Fibroblast of skin of right quadriceps (primary cell): ENCODE measurements at places on chromosomes 1 and 21.

DNA sequence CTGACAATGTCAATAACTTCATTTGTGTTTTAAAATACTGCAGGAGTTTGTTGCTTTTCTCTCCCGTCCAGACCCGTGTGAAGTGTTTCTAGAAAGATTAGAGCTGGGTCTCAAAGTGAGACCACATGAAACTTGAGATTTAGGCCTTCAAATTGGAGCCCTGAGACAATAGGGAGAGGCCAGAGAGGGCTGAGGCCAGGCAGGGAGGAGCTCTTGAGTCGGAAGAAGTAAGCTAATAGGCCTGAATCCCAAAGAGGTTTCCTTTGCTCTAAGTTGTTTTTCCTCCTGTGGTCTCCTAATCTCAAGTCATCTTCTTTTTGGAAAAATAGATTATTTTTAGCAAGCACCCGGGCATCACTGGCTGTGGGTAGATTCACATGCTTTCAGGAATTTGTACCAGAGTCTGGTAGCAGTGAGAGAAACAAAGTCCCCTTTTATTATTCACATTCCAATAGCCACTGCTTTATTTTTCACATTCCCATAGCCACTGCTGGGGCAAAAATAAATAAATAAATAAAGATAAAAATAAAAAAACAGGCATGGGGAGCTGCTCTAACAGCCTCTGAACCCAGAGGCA is 25.6 kb downstream of the CD244 start:
- DNase-seq = no peak

DNA sequence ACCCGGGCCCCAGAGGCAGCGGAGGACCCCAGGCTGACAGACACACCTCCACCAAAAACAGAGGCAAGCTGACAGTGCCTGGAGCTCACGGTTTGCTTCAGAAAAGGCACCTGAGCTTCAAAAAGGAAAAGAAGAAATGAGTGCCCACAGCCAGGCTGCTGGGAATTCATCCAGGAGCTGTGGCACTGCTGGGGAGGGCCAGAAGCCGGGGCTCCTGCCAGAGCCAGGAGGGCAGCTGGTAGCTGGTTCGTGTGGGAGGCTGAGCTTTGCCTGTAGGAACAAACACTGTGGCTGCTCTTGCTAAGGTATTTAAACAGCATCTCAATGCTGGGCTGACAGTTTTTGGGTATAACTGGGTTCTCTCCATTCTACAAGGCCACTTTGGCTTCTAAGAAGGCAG is 19.5 kb downstream of the KCNJ6 start:
- no peak for DNase-seq

DNA sequence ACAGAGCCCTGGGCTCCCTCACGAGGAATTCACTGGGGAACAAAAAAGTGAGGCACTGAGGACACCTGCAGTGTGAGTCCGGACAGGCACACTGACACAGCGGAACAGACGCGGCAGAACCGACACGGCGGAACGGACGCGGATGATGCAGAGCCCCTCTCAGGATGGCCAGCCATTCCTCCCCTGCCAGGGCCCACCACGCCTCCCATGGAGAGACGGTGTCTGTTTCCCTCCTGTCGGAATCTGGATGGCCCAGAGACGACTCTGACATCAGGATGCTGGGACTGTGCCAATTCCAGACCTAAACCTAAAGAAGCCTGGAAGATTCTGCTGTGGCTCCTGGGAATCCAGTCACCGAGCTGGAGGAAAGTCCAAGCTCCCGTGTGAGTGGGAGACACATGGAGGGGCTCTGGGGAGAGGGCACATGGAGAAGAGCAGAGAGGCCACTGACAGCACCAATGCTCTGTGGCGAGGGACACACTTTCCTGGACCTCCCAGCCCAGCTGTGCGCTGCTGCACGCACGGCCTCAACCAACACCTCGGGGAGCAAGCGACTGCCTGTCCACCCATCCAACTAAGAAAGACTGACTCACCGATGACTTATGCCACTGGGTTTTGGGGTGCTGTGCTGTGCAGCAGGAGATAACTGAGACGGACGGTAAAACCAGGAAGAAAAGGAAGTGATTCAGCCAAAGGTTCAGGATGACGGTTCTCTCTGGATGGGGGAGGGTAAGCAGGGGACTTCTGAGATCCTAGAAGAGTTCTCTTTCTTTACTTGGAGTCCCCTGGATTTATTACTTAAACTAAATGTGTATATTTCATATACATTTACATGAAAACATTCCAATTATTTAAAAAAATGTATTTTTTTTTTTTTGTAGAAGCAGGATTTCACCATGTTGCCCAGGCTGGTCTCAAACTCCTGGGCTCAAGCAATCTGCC is 23.3 kb downstream of the ZBTB17 start:
- DNase-seq = peak; percentile 96

GRCh38 chr1:60870269-60870865 is 212.0 kb upstream of the NFIA start:
- no peak for DNase-seq

DNA sequence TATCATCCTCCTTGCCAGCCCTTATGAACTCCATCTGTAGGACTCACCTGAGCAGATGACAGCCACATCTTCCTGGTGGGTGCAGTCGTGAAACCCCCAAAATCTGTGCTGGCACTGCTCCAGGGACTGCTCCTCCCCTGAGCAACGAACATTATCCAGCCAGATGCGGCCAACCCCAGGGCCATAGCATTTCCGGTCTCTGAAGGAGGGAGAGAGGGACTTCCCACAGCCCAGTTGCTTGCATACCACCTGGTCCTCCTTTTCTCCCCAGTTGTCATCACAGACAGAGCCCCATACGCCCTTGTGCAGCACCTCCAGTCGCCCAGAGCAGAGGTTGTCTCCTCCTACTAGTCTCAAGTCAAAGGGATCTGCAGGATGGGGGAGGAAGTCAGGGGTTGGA is 8.5 kb downstream of the CD5L start:
- no peak for DNase-seq

GRCh38 chr1:57060451-57060850 is 94.6 kb upstream of the C8B start:
- no peak for DNase-seq

- no peak for DNase-seq
Measured at GRCh38 chr1:20334103-20334502, 43.4 kb downstream of the VWA5B1 start.

- DNase-seq = no peak
Measured at GRCh38 chr1:33655496-33655895, 183.1 kb downstream of the ZSCAN20 start.

- no peak for DNase-seq
Measured at GRCh38 chr1:223788746-223789415, 56.9 kb downstream of the TP53BP2 start.

GRCh38 chr1:233689748-233690254 is 75.9 kb downstream of the KCNK1 start:
- DNase-seq = no peak

DNA sequence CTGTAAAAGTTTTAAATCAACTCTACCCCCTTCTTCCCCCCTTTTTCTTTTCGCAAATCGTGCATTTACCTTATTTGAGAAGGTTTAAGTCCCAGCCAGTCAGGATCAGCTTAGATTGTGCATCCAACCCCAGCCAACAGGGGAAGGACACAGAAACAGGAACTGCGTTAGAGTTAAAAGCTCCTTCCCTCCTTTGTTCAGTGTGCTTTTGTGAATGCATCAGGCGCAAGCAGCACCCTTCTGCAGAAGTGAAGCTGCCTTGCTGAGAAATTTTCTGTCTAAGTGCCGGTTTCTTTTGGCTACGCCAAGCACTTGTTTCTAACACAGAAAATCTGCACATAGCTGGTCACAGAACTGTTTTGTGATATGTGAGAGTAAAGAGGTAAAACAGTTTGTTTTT is 56.2 kb upstream of the PRRC2C start:
- no peak for DNase-seq
